ENCODE measurements at places on chromosomes 2 and 18.

DNA sequence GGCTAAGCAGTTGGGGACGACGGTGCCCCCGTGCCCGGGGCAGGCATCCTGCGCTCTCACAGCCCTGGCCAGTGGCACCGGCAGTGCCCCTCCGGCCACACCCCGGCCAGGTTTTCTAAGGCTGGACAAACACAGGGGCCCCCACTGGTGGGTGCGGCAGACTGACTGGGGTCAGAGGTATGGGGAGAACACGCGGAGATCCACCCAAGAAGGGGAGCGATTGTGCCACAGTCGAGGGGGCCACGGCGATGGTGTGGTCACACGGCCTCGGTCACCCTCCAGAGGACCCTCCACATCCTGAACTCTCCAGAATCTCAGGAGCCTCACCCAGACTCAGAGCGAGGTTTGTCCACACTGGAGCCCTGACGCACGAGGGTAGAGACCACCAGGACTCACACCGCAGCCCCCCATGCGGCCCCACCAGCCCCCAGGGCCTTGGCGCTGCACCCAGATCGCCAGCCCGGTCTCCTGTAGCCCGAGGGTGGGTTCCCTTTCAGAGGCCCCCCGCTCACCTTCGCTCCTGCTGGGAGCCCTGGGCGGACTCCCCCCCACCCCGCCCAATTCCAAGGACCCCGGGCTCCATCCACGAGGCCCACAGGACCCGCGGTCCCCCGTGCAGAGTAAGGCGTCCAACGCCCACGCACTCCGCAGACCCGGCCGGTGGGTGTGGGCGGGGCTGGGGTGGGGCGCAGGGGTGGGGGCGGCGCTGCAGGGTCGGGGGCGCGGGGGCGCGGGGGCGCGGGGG, 15.2 kb downstream of the PDCD1 start:
- DNase-seq = no peak

- DNase-seq = no peak
These were observed 39.3 kb downstream of the MOGAT1 start for GRCh38 chr2:222710736-222711135.

- DNase-seq = peak; percentile 20
These were observed 19.9 kb upstream of the BCL2L11 start for GRCh38 chr2:111100765-111101162.

GRCh38 chr2:197254776-197255530, 55.6 kb downstream of the ANKRD44 start:
- no peak for DNase-seq

DNA sequence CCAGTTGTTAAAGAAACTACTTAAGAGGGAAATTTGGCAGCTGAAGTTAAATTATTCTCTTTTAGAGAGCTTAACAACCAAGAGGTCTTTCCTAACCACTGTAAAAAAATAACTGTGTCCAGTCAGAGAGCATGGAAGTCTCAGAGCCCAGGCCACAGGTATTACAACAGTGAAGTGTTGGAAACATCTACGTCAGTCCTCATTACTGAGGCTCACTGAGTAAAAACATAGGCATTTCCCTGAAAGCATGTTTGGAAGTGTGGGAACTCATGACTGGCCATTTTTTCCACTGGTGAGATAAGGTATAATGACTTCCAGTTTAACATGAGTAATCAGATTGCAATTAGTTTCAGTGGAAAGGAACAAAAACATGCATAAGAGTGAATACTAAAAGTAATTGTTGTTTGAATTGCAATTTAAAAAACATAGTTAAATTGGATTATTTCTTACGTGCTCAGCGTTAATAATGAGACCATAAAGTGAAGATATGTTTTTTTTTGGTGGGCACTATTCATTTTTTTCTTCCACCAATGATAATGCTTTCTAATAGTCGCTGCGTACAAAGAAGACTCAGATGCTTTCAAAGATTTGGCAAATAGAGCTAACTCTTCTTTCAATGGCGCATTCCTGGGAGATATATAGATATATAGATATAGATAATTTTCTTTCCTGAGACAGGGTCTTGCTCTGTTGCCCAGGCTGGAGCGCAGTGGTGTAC, 60.8 kb downstream of the EFEMP1 start:
- no peak for DNase-seq

DNA sequence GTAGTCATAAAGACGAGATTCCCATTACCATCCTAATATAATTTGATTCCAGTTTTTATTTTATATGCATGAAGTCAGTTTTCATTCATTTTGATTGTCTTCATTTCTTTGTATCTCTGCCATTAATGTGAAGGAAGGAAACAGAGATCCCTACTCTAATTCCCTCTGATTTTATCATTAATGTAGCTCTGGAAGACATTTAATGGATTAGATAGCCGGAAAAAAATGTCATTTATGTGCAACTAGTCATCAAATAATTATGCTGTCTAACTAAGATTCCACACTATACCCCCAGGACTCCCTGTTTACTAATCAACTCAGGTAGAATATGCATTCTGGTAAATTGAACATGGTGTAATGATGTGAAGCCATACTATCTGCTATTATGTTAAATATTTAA, 19.9 kb downstream of the RHBDD1 start:
- DNase-seq = no peak

GRCh38 chr18:55585920-55586561, 2.0 kb downstream of the TCF4 start:
- no peak for DNase-seq

DNA sequence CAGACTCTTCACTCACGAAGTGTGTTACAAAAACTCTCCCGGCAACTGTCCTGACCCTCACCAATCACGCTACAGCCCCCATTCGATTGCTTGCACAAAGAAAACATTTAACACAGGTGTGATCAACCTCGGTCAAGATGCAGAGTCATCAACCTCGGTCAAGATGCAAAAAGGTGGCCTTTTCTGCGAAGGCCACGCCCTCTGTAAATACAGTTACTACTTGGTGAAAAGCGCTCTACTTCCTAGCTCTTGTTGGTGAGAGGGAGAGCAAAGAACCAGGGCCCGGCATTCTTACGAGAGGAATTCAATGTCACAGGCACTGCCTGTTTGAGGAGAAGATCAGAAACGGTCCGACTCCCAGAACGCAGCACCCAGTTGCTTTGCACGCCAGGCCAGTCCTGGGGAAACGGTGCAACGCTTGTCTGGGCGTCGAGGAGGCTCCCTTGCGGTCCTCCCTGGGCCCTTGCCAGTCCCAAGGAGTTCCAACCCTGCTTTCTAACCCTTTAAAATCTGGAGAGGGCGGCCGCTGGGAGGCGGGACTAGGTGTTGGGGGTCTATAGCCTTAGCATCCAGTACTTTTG, 1.9 kb downstream of the PIEZO2 start:
- no peak for DNase-seq

GRCh38 chr2:112077814-112078213, 22.7 kb downstream of the TMEM87B start:
- DNase-seq = no peak

DNA sequence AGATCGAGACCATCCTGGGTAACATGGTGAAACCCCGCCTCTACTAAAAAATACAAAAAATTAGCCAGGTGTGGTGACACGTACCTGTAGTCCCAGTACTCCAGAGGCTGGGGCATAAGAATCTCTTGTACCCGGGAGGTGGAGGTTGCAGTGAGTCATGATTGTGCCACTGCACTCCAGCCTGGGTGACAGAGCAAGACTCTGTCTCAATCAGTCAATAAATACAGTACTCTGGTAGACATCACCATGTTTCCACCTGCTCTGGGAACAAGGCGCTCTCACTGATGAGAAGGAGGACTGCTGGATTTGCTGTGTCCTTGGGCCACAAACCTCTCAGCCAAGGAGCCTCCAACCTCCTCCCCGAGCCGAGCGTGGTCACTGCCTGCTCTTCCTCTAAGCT, 154.2 kb upstream of the ZNF236 start:
- DNase-seq = no peak

DNA sequence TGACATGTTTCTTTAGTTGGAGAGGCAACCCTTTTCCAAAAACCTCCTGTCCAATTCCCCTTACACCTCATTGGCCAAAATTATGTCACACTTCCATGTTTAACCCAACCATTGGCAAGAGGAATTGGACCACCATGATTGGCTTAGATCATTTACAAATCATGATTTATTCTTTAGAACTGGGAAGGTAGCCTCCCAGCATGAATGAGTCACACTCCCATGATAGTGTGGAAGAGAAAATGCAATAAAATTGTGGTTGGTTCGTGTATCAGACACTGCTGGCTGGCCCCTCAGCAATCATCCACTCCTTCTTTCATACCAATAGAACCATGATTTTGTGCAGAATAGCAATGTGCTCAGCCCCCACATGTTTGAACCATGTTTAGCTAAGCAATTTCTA, 156.6 kb upstream of the ACVR2A start:
- DNase-seq = no peak

DNA sequence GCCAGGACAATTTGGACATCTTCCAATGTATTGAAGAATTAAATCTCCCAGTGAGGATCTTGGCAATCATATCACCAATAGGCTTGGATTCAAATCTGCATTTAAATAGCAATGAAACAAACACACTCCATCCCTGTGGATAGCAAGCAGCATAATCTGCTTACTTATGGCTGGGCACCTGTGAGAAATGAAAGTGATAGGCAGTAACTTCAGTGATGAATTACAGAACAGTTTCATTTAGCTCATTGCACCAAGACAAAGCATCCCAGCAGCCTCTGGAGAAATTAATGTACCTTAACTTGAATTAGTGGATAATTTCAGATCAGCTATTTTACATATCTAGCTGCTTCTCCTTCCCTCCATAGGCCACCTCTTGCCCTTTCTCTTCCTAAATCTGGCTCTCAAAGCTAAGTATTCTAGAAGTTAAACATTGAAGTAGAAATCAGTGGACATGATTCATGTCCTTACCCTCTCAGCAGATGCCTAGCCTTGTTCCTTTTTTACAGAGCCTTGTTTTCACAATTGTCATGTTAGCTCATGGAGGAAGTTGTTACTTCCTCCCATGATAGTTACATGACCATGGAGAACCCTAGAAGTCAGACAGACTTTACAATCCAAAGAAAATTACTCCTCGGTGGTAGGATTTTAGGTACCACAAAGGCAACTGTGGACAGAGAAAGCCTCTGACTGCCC, 88.5 kb upstream of the TACR1 start:
- no peak for DNase-seq

DNA sequence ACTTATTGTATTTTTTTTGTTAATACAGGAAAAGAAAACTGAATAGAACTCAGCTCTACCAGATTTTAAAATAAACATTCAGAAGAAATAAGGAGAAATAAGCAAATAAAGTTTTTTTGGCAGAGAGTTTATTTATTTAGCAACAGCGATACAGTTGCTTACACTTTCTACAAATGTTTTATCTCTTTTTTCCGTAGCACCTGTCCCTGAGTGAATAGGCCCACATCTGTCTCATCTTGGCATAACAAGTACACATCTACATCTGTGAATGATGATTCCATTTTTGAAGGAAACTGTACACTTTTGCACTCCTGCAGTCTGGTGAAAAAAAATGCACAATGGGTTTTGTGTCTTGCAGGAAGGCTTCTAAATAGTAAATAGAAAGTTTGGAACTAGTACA, 783.6 kb upstream of the ZEB2 start:
- no peak for DNase-seq

GRCh38 chr18:59114160-59114559, 25.5 kb upstream of the SEC11C start:
- DNase-seq = no peak

GRCh38 chr2:119810049-119810630, 50.4 kb downstream of the PTPN4 start:
- no peak for DNase-seq

DNA sequence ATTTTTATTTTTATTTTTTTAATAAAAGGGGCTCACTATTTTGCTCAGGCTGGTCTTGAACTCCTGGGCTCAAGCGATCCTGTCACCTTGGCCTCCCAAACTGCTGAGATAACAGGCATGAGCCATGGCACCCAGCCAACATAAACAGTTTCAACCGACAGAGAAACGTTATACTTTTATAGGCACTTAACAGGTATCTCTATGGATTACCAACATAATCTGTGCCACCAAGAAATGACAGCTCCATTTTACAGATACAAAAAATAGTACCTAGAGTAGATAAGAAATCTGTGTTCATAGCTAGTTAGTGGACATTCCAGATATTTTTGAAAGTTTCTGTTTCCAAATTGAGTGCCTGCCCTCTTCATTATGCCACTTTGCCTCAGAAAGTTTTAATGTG, 1316.7 kb downstream of the LRP1B start:
- no peak for DNase-seq

- DNase-seq = no peak
These were observed 36.9 kb downstream of the TRAK2 start for GRCh38 chr2:201414099-201415023.

- no peak for DNase-seq
These were observed 45.1 kb upstream of the HPCAL1 start for GRCh38 chr2:10257500-10258147.

DNA sequence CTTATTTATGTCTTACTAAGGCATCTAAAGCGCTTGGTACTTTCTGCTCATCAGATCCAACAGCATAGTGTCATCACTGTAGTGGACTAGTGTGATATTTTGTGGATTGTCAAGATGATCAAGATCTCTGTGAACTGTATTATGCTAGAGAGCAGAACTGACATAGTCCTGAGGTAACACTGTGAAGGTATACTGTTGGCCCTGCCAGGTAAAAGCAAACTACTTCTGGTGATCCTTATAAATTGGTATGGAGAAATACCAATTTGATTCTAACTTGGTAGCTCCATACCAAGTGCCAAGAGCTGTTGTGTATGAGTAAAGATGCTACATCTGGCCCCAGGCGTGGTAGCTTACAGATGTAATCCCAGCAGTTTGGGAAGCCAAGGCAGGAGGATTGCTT, 15.9 kb downstream of the SFTPB start:
- no peak for DNase-seq

DNA sequence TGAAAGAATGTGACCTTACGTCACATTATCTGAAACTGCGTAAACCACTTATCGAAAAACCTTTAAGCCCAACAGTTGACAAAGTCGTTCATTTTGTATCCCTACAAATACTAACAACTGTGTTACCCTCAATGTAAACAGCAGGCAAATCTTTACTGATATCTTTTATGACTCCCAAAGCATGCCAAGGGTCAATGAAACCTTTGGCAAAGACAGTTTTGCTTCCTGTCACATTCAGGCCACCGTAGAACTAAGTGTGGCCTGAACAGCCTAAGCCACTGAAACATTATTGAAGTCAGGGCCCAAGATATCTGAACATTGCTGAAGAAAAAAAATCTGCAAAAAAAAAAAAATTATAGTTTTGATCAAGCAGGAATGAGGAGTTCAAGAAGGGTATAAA, 77.3 kb downstream of the FAM124B start:
- DNase-seq = no peak

GRCh38 chr2:166958986-166959481, 70.8 kb downstream of the XIRP2 start:
- no peak for DNase-seq

GRCh38 chr2:229832510-229832898, 89.3 kb downstream of the TRIP12 start:
- no peak for DNase-seq

DNA sequence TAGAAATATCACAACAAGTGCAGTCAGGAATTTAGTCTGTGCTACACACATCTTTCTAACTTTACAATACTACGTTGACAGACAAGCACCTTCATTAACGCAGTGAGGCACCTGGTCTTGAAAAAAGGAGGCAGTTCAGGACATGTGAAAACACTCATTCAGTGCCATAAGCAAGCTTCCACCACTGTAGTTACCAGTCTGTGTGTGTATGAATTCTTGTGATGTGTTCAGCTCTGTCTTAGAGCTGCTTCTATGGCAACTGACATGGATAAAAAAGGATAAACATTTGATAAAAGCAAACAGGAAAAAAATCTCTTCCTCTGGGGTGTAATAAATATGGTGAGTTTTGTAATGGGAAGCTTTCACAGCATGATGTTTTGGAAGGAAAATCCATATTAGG, 623.8 kb upstream of the NXPH2 start:
- DNase-seq = no peak

GRCh38 chr18:34322365-34323289, 97.9 kb upstream of the NOL4 start:
- no peak for DNase-seq

All from activated naive CD4-positive, alpha-beta T cell treated with Interleukin-2 at 50 U/mL for 16 hours (primary cell).